GM12892 (cell line): ENCODE measurements at places on chromosomes 2 and 18.

DNA sequence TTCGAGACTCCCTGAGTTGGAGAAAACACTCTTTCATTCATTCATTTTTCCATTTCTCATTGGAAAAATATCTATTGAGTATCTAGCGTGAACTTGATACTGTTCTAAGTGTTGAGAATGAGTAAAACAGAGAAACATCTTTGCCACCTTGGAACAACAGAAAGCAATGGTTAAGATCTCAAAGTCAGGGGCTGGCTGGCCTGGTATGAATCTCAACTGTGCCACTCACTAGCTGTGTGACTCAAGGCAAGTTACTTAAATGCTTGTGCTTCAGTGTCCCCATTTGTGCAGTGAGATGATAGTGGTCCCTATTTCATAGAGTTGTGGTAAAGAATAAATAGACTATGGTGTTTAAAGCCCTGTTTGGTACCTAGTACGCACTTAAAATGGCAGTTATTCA is 415.2 kb downstream of the NBAS start:
- no peak for DNase-seq

- DNase-seq, result peak; percentile 5
Measured at GRCh38 chr2:189581354-189582139, 961 bp upstream of the SLC40A1 start.

DNA sequence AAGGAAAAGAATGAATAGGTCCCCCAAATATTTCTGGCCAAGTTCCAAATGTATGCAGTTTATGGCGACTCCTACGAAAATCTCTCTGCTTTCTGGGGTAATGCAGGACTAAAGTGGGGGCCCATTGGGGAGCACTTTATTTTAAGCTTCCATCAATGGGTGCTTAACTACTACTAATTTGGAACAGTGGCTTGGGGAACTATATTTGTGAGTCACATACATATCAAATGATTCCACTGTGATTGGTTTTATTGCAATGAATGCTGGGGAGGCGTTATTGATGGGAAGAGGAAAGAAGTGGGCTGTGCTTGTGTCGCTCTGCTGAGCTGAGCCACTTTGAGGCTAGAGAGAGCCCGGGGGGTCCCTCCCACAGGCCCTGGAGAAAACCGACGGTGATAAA is 560.4 kb upstream of the SALL3 start:
- no peak for DNase-seq

- no peak for DNase-seq
Measured at GRCh38 chr2:231710799-231711676, 2.7 kb downstream of the PTMA start.

DNA sequence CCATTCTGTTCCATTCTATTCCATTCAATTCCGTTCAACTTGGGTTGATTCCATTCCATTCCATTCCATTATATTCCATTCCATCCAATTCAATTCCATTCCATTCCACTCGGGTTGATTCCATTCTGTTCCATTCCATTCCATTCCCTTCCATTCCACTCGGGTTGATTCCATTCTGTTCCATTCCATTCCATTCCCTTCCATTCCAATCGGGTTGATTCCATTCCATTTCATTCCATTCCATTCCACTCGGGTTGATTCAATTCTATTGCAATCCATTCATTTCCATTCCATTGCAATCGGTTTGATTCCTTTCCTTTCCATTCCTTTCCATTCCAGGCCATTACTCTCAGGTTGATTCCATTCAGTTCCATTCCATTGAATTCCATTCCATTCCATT is 1138.4 kb downstream of the RPIA start:
- no peak for DNase-seq

GRCh38 chr2:199392363-199392762 is 65.4 kb downstream of the SATB2 start:
- no peak for DNase-seq

DNA sequence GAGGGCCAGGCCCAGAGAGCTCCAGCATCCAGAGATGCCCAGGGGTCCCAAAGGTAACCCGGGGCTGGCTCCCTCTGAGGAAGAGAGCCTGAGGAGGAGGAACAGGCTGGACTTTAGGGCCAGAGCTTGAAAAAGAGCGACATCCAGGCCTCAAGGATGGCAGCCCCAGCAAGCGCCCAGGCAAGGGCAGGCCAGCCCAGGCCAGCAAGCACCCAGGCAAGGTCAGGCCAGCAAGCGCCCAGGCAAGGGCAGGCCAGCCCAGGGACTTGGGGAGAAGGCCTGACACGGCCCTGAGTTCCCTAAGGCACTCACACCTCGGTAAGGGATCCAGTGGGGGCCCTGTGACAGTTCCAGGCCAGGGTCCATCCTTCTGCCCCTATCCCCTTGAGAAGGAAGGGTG is 30.4 kb downstream of the DBI start:
- no peak for DNase-seq
